NCI-H2081 (cell line): ENCODE measurements at places on chromosomes 1 and 21.

DNA sequence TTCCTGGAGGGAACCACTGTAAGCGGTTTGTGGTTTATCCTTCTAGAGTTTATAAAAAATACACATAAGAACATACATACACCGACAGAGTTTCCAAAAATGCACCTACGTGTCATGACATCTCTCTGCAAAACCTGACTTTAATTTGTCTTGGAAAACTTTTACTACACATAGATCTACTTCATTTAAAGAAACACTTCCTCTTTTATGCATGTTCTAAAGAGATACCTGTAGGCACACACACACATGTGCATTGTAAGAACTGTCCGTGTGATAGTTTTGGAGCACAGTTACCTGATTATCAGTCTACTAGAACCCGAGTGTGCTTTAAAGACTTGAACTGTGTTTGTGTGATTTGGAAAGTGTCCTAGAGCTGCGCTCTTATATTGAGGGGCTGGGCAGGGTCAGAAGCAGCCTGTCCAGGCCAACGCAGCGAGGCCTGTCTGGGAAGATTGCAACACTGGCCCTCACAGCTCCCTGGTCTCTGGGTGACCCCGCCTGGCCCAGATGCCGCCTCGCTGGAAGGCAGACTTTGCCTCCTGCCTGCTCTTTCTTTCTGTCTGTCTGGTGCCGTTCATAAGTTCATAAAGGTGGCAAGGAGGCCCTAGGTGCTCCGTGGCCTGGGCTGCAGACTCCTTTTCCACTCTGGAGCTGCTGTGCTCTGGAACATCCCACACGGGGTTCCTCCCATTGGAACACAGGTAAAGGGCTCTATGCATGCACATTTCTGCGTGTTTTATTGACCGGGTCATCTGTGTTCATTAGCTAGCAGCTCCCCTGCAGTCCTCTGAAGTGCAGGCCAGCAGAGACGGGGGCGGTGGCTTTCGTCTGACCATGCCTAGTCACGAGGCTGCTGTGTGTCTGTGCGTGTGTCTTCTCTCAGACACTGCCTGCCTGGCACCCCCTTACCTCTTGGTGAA is 46.3 kb downstream of the AGPAT3 start:
- no peak for DNase-seq

DNA sequence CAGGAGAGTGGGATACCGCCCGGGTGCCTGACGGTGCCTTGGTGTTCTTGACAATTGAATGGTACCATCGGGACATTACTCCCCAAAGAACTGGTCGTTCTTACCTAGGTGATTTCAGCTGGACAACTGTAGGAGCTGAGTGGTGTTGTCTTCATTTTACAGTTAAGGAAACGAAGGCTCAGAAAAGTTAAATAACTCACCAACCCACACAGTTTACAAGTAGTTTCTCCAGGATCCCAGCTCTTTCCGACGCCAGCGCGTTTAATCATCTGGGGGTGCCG is 1.6 kb downstream of the PIK3CD start:
- DNase-seq, result no peak

GRCh38 chr1:155166471-155167165 is 6.5 kb downstream of the KRTCAP2 start:
- DNase-seq, result peak; percentile 78

- peak; percentile 99 for DNase-seq
These were observed at the start of gene PIGM for GRCh38 chr1:160031365-160032164. TSS of gene PIGM (minus strand) at chr1:160031990. CDS start at chr1:160031739, 251 bp downstream.

GRCh38 chr1:184222652-184223052 is 164.2 kb upstream of the C1orf21 start:
- DNase-seq, result peak; percentile 42

GRCh38 chr1:112702420-112703261 is 4.3 kb downstream of the RHOC start:
- DNase-seq, result no peak

DNA sequence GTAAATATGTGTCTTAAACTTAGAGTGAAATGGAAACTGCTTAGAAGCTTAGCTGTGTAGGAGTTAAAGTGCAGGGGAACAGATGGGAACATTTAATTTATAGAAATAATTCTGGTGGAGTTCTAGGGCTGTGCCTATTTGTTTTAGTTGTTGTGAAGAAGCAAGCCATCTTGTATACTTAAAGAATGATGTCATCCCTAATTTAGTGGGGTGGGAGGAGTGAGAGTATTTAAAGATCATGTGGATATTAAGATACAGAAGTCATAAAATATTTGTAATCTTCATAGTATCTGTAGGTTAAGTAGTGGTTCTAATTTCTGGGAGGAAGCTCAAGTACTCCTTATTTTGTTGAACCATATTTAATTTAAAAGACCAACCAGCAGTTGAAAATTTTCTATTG is 41.5 kb downstream of the BACH1 start:
- no peak for DNase-seq

GRCh38 chr1:110348771-110349170 is 9.6 kb downstream of the RBM15 start:
- no peak for DNase-seq

- no peak for DNase-seq
These were observed 151.8 kb downstream of the PTPRU start for GRCh38 chr1:29388170-29388569.

GRCh38 chr1:17404820-17405219 is 32.8 kb downstream of the PADI6 start:
- no peak for DNase-seq

- DNase-seq, result no peak
These were observed 9.5 kb upstream of the RPTN start for GRCh38 chr1:152168535-152168868.
